CD4-positive, alpha-beta memory T cell (primary cell): ENCODE measurements at places on chromosomes 6 and 20.

DNA sequence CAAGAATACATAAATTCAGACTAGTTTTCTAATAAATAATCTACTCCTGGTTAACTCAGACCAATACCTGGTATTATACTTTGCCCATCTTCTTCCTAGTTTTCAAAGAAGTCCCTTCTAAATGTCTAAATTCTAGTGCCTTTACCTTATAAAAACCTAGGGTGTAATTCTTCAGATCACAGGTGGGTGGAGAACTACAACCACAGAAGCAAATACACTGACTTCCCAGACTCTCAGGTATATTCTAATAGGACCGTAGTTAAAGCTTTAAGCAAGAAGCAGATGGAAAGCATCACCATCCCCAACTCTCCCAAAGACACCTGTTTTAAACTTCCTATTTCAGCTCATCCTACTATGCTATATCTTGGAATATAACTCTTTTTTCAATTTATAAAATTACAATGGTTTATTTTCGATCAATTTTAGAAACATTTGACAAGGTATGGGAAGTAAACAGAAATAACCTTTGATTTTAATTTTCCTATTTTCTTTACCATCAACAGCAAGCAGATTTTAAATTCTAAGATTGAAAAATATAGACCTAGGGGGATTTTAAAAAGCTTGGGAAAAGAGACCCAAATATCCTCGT, 15.8 kb downstream of the MAN1A1 start:
- no peaks in the 10 kb centered on the region for H3K27me3 ChIP-seq
- H3K27ac ChIP-seq: no peak overlapping the region

DNA sequence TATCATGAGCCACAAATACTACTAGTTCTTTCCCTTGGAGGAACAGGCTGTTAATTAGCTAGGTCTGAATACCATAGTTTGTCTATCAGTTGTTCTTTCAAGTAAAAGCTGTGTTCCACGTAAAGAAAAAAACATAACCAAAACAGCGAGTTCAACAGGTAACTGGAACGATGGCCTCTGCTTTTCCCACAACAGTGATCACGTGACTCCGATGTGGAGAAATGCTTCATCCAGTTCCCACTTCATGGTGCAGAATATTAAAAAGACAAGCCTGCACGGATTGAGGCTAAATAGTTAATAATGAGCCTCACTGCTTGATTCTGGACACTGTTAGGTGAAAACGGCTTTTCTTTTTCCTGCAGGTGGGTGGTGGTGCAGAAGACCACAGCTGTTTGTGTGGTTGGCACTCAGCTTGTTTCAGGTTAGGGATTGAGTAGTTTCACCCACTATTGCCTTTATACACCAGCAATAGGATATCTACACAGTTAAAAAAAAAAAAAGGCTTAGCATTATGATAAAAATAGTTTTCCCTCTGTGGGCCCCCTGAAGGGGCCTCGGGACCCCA, 88.1 kb downstream of the DACT2 start:
- H3K27ac ChIP-seq: no peak overlapping the region
- no peak overlapping the region for H3K4me3 ChIP-seq
- DNase-seq: no peak
- no peaks in the 10 kb centered on the region for H3K4me1 ChIP-seq
- no peaks in the 10 kb centered on the region for H3K36me3 ChIP-seq

DNA sequence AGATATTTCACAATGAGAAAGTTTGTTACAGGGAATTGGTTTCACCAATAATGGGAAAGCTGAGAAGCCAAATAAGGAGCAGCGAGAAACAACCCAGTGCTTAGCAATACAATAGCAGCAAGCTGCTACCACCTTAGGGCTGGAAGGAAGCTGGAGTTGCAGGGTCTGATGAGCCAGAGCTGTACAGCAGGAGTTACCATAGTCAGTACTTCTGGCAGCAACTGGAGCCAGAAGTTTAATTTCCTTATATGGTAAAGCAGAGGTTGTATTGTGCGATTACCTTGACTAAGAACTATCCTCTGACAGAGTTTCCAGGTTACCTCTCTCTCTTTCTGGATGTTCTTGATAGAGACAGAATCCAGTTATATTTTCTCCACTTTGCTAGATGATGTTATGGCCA, 137.1 kb upstream of the OLIG3 start:
- no peaks in the 10 kb centered on the region for H3K27me3 ChIP-seq
- no peak overlapping the region for H3K27ac ChIP-seq
- no peaks in the 10 kb centered on the region for H3K4me1 ChIP-seq
- no peaks in the 10 kb centered on the region for H3K36me3 ChIP-seq
- DNase-seq: no peak

DNA sequence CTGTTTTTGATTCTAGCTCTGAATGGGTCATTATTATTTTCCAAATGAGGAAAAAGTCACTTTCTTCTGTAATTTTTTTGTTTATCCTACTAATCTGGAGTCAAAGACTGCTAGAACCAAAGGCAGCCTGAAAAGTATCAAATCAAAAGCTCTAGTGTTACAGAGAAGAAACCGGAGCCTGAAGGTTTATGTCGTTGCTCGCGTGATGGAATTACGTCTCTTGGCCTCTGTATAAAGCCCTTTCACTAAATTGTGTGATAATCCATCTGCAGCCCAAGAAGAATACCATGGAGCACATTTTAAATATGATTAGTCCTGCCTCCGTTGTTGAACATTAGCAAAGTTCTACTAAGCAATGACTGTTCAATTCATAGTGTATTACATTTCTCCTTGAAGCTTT, 738.6 kb downstream of the C6orf118 start:
- H3K27me3 ChIP-seq: no peaks in the 10 kb centered on the region
- no peaks in the 10 kb centered on the region for H3K4me1 ChIP-seq
- DNase-seq: no peak

- no peak for DNase-seq
- no peak overlapping the region for H3K4me3 ChIP-seq
- H3K27ac ChIP-seq: no peak overlapping the region
- H3K36me3 ChIP-seq: no peaks in the 10 kb centered on the region
- H3K27me3 ChIP-seq: no peaks in the 10 kb centered on the region
- no peaks in the 10 kb centered on the region for H3K4me1 ChIP-seq
These were observed 721.2 kb downstream of the MAFB start for GRCh38 chr20:39967806-39968205.

GRCh38 chr6:41372832-41373626, 37.6 kb downstream of the NCR2 start:
- H3K4me1 ChIP-seq: peaks cover 39% of the 10 kb centered on the region
- no peak for DNase-seq
- no peak overlapping the region for H3K27ac ChIP-seq
- no peaks in the 10 kb centered on the region for H3K36me3 ChIP-seq
- H3K27me3 ChIP-seq: peaks cover 55% of the 10 kb centered on the region

- H3K36me3 ChIP-seq: peaks cover 20% of the 10 kb centered on the region
- H3K27me3 ChIP-seq: no peaks in the 10 kb centered on the region
- H3K4me3 ChIP-seq: no peak overlapping the region
- no peaks in the 10 kb centered on the region for H3K4me1 ChIP-seq
- H3K27ac ChIP-seq: no peak overlapping the region
These were observed 34.2 kb downstream of the CEP162 start for GRCh38 chr6:84193114-84193708.

DNA sequence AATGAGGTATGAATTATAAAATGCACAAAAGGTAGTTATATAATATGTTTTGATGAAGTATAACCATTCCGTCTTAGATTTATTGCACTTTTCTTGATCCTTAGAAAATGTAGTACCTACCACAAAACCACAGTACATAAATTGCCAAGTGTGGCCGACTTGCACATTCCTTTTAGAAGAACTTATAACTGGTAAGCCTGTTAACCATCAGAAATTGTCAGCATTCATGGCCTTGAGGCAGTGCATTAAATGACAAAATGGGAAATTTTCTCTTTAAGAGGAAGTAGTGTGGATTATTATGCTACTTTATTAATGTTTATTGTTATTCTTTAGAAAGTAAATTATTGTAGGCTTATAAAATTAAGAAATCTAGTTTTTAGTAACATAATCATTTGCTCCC, 29.6 kb downstream of the TAB2 start:
- no peak overlapping the region for H3K4me3 ChIP-seq
- no peaks in the 10 kb centered on the region for H3K36me3 ChIP-seq
- DNase-seq: no peak
- H3K4me1 ChIP-seq: peaks cover 82% of the 10 kb centered on the region

DNA sequence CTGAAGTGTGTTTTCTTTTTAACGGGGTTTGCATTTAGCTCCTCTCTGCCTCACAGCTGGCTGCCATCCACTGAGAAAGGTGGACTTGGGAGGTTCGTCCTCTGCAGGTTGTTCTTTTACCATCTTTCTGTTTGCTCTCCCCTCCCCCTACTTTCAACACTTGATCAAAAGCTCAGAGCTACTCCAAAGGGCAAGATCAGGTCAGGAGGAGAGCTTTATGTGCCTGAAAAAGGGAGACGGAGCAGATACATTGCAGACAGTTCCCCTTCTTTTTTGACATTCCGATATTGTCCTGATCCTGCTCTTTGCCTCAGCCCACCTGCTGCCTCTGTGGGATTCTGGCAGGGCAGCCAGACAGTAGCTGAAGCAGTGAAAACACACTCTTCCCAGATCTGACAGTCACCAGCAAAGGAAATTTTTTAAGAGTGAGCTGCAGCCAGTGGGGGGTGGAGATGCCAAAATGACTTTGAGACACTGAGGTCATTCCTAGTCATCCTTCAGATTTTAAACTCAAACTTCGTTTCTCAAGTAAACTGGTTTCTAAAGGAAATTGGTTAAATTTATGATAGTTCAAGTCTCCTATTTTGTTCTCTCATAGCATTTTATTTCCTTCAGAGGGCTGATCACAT, 26.5 kb downstream of the SMLR1 start:
- H3K4me3 ChIP-seq: no peak overlapping the region
- H3K27ac ChIP-seq: no peak overlapping the region
- no peak for DNase-seq
- peaks cover 6% of the 10 kb centered on the region for H3K4me1 ChIP-seq

- DNase-seq: no peak
- no peak overlapping the region for H3K27ac ChIP-seq
- no peak overlapping the region for H3K4me3 ChIP-seq
- no peaks in the 10 kb centered on the region for H3K4me1 ChIP-seq
- H3K27me3 ChIP-seq: no peaks in the 10 kb centered on the region
These were observed 54.9 kb downstream of the BCAS1 start for GRCh38 chr20:54015496-54015895.

GRCh38 chr6:138590796-138591709, 91.8 kb upstream of the NHSL1 start:
- H3K4me1 ChIP-seq: peaks cover 16% of the 10 kb centered on the region
- H3K36me3 ChIP-seq: no peaks in the 10 kb centered on the region
- no peaks in the 10 kb centered on the region for H3K27me3 ChIP-seq
- no peak overlapping the region for H3K27ac ChIP-seq

GRCh38 chr20:45318948-45319347, 10.8 kb upstream of the MATN4 start:
- no peaks in the 10 kb centered on the region for H3K27me3 ChIP-seq
- no peaks in the 10 kb centered on the region for H3K36me3 ChIP-seq
- H3K4me1 ChIP-seq: peaks cover 29% of the 10 kb centered on the region
- no peak overlapping the region for H3K4me3 ChIP-seq
- no peak overlapping the region for H3K27ac ChIP-seq

GRCh38 chr6:116136933-116137340, 11.0 kb upstream of the COL10A1 start:
- H3K27ac ChIP-seq: no peak overlapping the region
- peak; percentile 15 for DNase-seq
- no peaks in the 10 kb centered on the region for H3K27me3 ChIP-seq
- no peak overlapping the region for H3K4me3 ChIP-seq

DNA sequence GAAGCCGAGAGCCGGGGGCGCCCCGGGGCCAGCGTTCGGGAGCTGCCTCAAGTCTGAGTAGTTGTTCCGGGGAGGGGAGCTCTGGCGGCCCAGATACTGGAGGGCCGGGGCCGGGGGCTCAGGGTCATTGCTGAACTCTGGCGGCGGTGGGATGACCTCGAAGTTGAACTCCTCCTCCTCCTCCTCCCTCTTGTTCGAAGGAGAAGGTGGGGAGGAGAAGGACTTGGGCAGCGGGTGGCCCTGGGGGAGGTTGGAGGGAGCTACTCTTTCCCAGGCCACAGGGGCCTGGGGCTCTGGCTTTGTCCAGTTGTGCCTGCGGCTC, 37.7 kb downstream of the C6orf132 start:
- H3K4me1 ChIP-seq: peaks cover 6% of the 10 kb centered on the region
- H3K36me3 ChIP-seq: no peaks in the 10 kb centered on the region
- no peak overlapping the region for H3K27ac ChIP-seq
- H3K4me3 ChIP-seq: no peak overlapping the region

DNA sequence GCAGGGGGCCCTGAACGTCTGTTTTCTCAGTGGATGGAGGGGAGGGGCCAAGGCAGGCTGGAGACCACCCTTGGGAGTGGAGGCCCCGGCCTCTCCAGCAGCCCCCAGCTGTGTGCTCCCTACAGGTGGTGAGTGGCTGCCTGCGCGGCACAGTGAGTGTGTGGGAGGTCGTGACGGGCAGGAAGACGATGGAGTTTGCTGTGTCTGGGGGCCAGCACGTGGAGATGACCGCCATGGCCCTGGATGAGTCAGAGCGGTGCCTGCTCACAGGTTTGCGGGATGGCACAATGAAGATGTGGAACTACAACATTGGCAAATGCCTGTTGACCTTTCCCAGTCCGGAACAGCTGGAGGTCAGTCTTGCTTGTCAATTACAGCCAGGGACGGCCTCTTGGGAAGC, 52.6 kb downstream of the EFCAB8 start:
- no peak overlapping the region for H3K4me3 ChIP-seq
- peaks cover 2% of the 10 kb centered on the region for H3K4me1 ChIP-seq
- no peaks in the 10 kb centered on the region for H3K36me3 ChIP-seq
- no peak for DNase-seq
- H3K27me3 ChIP-seq: no peaks in the 10 kb centered on the region

- H3K27me3 ChIP-seq: no peaks in the 10 kb centered on the region
- H3K4me1 ChIP-seq: no peaks in the 10 kb centered on the region
- DNase-seq: no peak
These were observed 292.2 kb upstream of the JAG1 start for GRCh38 chr20:10965936-10966470.

GRCh38 chr6:113699239-113699638, 157.9 kb upstream of the MARCKS start:
- H3K4me1 ChIP-seq: no peaks in the 10 kb centered on the region
- no peak overlapping the region for H3K4me3 ChIP-seq
- H3K36me3 ChIP-seq: no peaks in the 10 kb centered on the region
- no peak for DNase-seq

GRCh38 chr6:152160346-152160745, 352.9 kb downstream of the ESR1 start:
- no peak for DNase-seq
- peaks cover 6% of the 10 kb centered on the region for H3K4me1 ChIP-seq
- H3K4me3 ChIP-seq: no peak overlapping the region
- H3K27ac ChIP-seq: no peak overlapping the region
- peaks cover 38% of the 10 kb centered on the region for H3K36me3 ChIP-seq
- H3K27me3 ChIP-seq: no peaks in the 10 kb centered on the region

DNA sequence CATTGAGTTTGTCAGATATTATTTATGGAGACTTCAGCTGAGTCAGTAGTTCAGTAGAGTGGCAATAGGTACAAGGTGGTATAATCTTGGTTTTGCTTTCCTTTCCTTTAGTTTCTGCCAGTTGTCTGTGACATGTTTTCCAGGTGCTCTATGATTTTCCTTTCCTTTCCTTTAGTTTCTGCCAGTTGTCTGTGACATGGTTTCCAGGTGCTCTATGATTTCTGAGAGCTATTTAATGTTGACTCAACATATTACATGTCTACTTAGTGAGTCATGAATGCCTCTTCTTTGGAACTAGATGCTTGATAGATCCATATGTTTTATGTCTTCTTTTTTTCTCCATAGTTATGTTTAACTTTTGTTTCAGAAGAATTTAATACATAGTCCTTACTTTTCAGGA, 186.4 kb upstream of the DEFB112 start:
- H3K36me3 ChIP-seq: no peaks in the 10 kb centered on the region
- no peaks in the 10 kb centered on the region for H3K27me3 ChIP-seq
- no peak overlapping the region for H3K27ac ChIP-seq
- DNase-seq: no peak
- H3K4me3 ChIP-seq: no peak overlapping the region
- H3K4me1 ChIP-seq: no peaks in the 10 kb centered on the region
